Mesenteric fat pad (tissue), 1 donor: ENCODE measurements at places on chromosomes 7 and 10. TPM values are rescaled to one million over a fixed set of nuclear protein-coding genes. Genes with fewer than 3 reads are reported as not detected.

The AIMP2 gene
- total RNA-seq, result 36.8 TPM

The MYOZ1 gene
- 0.58 TPM for total RNA-seq

The GRID2IP gene
- total RNA-seq, result not detected

The NUPR2 gene
- not detected for total RNA-seq

The AEBP1 gene
- total RNA-seq, result 267 TPM

The NT5C2 gene
- total RNA-seq, result 56.5 TPM

The MET gene
- total RNA-seq, result 18.4 TPM

The MAGI2 gene
- 9.7 TPM for total RNA-seq

The SPAG6 gene
- total RNA-seq, result 0.51 TPM

The PLXDC2 gene
- 58.7 TPM for total RNA-seq

The SFMBT2 gene
- 12.0 TPM for total RNA-seq

The NPFFR1 gene
- not detected for total RNA-seq

The DDX56 gene
- 64.1 TPM for total RNA-seq

The ABCB4 gene
- 1.3 TPM for total RNA-seq

The RALA gene
- 26.7 TPM for total RNA-seq

The LRRC18 gene
- total RNA-seq, result not detected

The PSMG3 gene
- total RNA-seq, result 17.8 TPM

The ARHGAP22 gene
- total RNA-seq, result 8.8 TPM

The AGFG2 gene
- total RNA-seq, result 14.1 TPM

The ADCY1 gene
- total RNA-seq, result 3.3 TPM

The CRPPA gene
- 2.2 TPM for total RNA-seq

The ZNF804B gene
- not detected for total RNA-seq

The ASAH2 gene
- 2.4 TPM for total RNA-seq

The SPDYE16 gene
- not detected for total RNA-seq

The FOXI2 gene
- total RNA-seq, result not detected

The FAM131B gene
- 1.8 TPM for total RNA-seq

The SRGN gene
- 404 TPM for total RNA-seq

The HOXA1 gene
- total RNA-seq, result 1.3 TPM

The ANKRD1 gene
- 1.6 TPM for total RNA-seq

The FEZF1 gene
- not detected for total RNA-seq

The HTR7 gene
- 0.74 TPM for total RNA-seq

The AGBL3 gene
- total RNA-seq, result 2.6 TPM

The HOXA7 gene
- 7.5 TPM for total RNA-seq

The PITX3 gene
- not detected for total RNA-seq

The AKR1D1 gene
- not detected for total RNA-seq

The DUS4L gene
- total RNA-seq, result 4.3 TPM

The CCL24 gene
- total RNA-seq, result not detected

The EIF5AL1 gene
- 0.22 TPM for total RNA-seq

The ARHGAP12 gene
- total RNA-seq, result 22.0 TPM

The GSTO2 gene
- total RNA-seq, result 0.45 TPM

The SH2D4B gene
- 0.35 TPM for total RNA-seq

The SPDYE2B gene
- total RNA-seq, result not detected

The NPSR1 gene
- total RNA-seq, result not detected

The PDCD11 gene
- total RNA-seq, result 32.2 TPM

The SMKR1 gene
- total RNA-seq, result not detected

The METTL27 gene
- total RNA-seq, result 1.7 TPM

The CNOT4 gene
- 25.0 TPM for total RNA-seq
